Activated CD4-positive, alpha-beta memory T cell treated with anti-CD3 and anti-CD28 coated beads, Interleukin-2, amount 10 ng/mL, durations not matched to agents 7 days and 5 days (primary cell): ENCODE measurements at places on chromosomes 4 and X. TPM values are rescaled to one million over a fixed set of nuclear protein-coding genes. Genes with fewer than 3 reads are reported as not detected.

- no peaks in the 10 kb centered on the region for H3K27me3 ChIP-seq
- H3K36me3 ChIP-seq: no peaks in the 10 kb centered on the region
- H3K27ac ChIP-seq: no peak overlapping the region
- no peak for DNase-seq
These were observed 141.1 kb upstream of the NDST3 start for GRCh38 chr4:117893207-117893606.

DNA sequence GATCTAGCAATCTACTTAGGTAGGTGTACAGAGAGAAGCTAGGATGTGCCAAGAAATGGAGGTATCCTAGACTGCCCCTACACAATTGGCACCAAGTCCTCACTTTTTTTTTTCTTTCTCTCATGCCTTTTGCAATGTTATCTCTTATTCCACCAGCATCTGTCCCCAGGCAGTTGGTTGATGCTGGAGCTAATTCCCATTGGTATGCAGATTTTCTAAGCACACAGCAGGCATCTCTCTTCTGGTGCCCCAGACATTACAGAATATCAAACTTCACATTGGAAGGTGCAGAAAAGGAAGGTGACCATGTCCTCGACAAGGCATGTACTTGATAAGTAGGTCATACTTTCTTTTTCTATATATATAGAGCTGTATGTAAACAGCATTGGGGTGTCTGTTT, 21.6 kb downstream of the LUZP4 start:
- no peak for DNase-seq
- no peaks in the 10 kb centered on the region for H3K4me1 ChIP-seq
- H3K4me3 ChIP-seq: no peak overlapping the region
- no peaks in the 10 kb centered on the region for H3K36me3 ChIP-seq

NXF2B gene
- total RNA-seq: not detected

- H3K4me3 ChIP-seq: peak within 1 kb of the TSS; percentile 69
- peak; percentile 67 for DNase-seq
- peaks cover 22% of the 10 kb centered on the region for H3K4me1 ChIP-seq
- peak within 1 kb of the TSS; percentile 92 for H3K27ac ChIP-seq
- no peaks in the 10 kb centered on the region for H3K27me3 ChIP-seq
These were observed at the start of gene SULT1B1 for GRCh38 chr4:69760455-69760854. Gene SULT1B1 (minus strand): TSS chr4:69760620. CDS start chr4:69755217, 5,403 bp downstream.

CT45A3 gene
- not detected for total RNA-seq

DNA sequence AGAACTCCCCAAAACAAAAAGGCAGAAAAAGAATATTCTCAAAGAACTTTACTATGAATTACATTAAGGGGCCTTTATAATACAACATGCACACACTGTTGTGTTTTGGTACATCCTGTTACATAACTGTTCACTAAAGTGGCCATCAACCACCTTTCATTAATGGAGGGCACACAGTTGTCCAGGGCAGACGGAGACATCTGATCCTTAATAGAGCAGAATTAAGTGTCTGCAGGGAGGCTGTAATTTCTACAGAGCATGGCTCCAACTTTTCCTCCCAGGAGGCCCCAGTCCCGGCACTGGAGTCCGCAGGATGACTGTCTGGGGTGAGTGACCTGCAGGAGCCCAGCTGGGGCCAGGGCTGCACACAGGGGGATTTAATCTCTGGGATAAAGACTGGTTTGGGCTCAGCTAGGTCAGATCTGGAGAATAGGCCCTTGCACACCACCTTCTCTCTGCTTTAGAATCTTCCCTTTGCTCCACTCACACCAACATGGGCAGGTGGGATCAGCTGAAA, 233.4 kb downstream of the MAML3 start:
- no peaks in the 10 kb centered on the region for H3K4me1 ChIP-seq
- H3K27ac ChIP-seq: no peak overlapping the region
- H3K36me3 ChIP-seq: no peaks in the 10 kb centered on the region
- peaks cover 42% of the 10 kb centered on the region for H3K27me3 ChIP-seq

IDUA gene
- 18.8 TPM for total RNA-seq

ADAMTS3 gene
- not detected for total RNA-seq

- H3K4me3 ChIP-seq: no peak overlapping the region
- H3K27ac ChIP-seq: no peak overlapping the region
- H3K4me1 ChIP-seq: no peaks in the 10 kb centered on the region
- no peak for DNase-seq
These were observed 84.5 kb downstream of the HPGD start for GRCh38 chr4:174437749-174438148.

CENPVL2 gene
- not detected for total RNA-seq

DNA sequence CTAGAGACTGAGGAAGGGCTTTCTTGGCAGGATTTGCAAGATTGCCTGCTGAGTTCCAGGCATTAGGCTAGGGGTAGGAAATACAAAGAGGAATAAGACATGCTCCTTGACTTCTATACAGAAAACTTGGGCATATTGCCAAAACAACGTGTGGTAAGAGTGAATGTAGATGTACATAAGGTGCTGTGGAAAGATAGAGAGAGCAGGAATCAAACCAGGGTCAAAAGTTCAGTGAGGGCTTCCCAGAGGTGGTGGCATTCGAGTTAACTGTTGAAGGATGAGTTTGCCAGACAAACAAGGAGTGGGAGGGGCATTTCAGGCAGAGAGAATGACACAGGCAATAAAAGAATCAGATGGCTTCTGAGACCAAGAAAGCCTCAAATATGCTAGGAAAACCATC, 187.9 kb downstream of the KDR start:
- no peak for DNase-seq
- no peak overlapping the region for H3K27ac ChIP-seq
- H3K4me3 ChIP-seq: no peak overlapping the region
- H3K4me1 ChIP-seq: peaks cover 16% of the 10 kb centered on the region
- no peaks in the 10 kb centered on the region for H3K27me3 ChIP-seq

HMGN5 gene
- total RNA-seq: 5.8 TPM

GRCh38 chr4:8477095-8477635, 36.6 kb downstream of the TRMT44 start:
- H3K27me3 ChIP-seq: no peaks in the 10 kb centered on the region
- H3K4me3 ChIP-seq: no peak overlapping the region
- no peaks in the 10 kb centered on the region for H3K36me3 ChIP-seq
- DNase-seq: no peak
- peaks cover 4% of the 10 kb centered on the region for H3K4me1 ChIP-seq
- peak overlapping the region; percentile 21 for H3K27ac ChIP-seq

DNA sequence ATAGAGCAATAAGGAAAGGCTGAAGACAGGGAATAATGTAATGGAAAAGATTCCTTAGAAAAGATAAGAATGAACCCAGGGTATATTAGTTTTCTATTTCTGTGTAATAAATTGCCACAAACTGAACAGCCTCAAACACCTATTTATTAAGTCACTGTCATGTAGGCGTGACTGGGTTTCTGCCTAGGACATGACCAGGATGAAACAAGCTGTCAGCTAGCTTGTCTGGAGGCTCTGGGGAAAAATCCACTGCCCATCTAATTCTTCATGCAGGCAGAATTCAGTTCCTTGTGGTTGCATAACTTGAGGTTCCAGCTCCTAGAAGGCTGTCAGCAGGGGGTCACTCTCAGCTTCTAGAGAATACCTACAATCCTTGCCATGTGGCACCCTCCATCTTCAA, 277.7 kb downstream of the TMA16 start:
- no peak overlapping the region for H3K27ac ChIP-seq
- H3K4me1 ChIP-seq: no peaks in the 10 kb centered on the region
- H3K4me3 ChIP-seq: no peak overlapping the region
- H3K27me3 ChIP-seq: no peaks in the 10 kb centered on the region

GRCh38 chr4:175559526-175559925, 252.5 kb downstream of the GPM6A start:
- no peak for DNase-seq
- H3K27ac ChIP-seq: no peak overlapping the region
- H3K4me1 ChIP-seq: no peaks in the 10 kb centered on the region
- no peaks in the 10 kb centered on the region for H3K36me3 ChIP-seq

- no peaks in the 10 kb centered on the region for H3K36me3 ChIP-seq
- no peak for DNase-seq
- H3K4me3 ChIP-seq: no peak overlapping the region
- H3K27me3 ChIP-seq: no peaks in the 10 kb centered on the region
These were observed 1055.5 kb downstream of the PCDH18 start for GRCh38 chr4:136476753-136477152.

DNA sequence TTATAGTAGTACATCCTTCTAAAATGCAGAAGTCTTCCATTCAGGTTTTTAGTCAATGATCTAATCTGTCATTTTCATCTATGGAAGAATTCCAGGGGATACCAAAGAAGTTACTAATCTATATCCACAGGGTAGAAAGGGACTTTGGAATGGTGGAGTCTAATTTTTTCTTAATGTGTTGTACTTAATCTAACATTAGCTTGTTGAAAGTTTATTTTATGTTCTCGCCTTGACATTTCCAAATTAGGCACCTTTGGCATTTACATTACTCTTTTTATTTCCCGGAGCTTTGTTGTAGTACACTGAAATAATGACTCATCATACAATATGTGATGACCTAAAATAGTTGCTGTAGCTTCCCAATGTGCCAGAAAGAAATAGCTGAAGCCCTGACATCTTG, 91.5 kb downstream of the HTR2C start:
- H3K36me3 ChIP-seq: no peaks in the 10 kb centered on the region
- no peaks in the 10 kb centered on the region for H3K4me1 ChIP-seq
- no peak for DNase-seq
- no peak overlapping the region for H3K4me3 ChIP-seq
- no peaks in the 10 kb centered on the region for H3K27me3 ChIP-seq

GRCh38 chrX:118772051-118772450, 44.6 kb downstream of the IL13RA1 start:
- H3K36me3 ChIP-seq: no peaks in the 10 kb centered on the region
- H3K4me3 ChIP-seq: no peak overlapping the region
- no peak overlapping the region for H3K27ac ChIP-seq
- no peaks in the 10 kb centered on the region for H3K4me1 ChIP-seq
- H3K27me3 ChIP-seq: peaks cover 11% of the 10 kb centered on the region

- no peak for DNase-seq
- peaks cover 59% of the 10 kb centered on the region for H3K36me3 ChIP-seq
- no peak overlapping the region for H3K4me3 ChIP-seq
- no peak overlapping the region for H3K27ac ChIP-seq
- peaks cover 19% of the 10 kb centered on the region for H3K4me1 ChIP-seq
- H3K27me3 ChIP-seq: no peaks in the 10 kb centered on the region
These were observed 26.5 kb downstream of the BOD1L1 start for GRCh38 chr4:13601048-13601447.

DNA sequence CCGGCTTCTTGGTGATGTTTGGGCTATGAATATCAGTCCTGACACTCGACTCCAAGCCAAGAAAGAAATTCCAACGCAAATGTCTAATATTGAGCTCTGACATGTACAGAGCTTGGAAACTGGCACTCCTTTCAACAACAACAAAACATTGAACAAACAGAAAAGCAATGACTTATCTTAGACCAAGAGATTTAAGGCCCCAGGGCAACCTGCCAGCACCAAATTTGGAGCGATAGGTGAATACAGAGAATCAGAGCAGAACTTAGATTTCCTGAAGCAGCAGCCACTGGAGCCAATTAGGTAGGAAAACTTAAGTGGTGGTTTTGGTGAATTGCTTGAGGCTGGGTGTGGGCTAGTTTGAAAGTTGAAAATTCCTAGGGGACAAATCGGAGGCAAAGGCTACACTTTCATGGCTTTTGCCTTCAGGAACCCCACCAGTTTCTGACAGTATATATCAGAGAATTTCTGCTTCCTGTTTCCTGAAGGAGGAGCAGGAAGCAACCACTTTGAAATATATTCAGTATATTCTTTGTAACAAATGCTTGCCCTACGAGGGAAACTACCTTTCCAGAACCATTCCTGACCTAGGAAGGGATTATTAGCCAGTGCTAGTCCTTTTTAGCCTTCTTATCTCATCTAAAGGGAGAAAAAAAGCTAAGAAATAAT, 10.1 kb upstream of the FMR1 start:
- no peak overlapping the region for H3K27ac ChIP-seq
- no peaks in the 10 kb centered on the region for H3K36me3 ChIP-seq
- H3K4me3 ChIP-seq: no peak overlapping the region
- H3K27me3 ChIP-seq: no peaks in the 10 kb centered on the region
- no peak for DNase-seq
- H3K4me1 ChIP-seq: peaks cover 4% of the 10 kb centered on the region

DNA sequence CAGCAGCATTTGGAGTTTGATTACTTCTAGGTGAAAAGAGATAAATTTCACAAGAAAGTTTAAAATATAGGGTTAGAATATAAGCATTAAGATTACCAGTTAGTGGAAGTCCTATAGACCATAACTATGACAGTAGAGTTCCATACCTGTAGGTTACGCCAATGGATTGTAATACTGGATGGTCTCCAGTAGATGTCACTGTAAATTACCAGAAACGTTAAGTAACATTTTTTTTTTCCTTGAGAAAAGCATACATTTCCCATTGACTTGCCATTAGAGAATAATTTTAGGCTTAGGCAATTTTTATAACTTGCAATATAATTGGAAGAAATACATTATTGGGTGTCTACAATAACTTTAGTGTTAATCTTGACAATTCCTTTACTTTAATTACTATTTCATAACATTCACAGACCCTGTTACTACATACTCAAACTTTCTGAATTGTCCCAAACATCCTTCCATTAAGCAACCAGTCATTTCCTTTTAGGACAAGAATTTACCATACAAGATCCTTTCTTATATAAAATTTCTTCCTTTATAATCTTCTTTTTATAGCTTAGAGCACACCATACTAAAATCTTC, 304.1 kb upstream of the TECRL start:
- H3K4me3 ChIP-seq: no peak overlapping the region
- H3K4me1 ChIP-seq: no peaks in the 10 kb centered on the region
- H3K27ac ChIP-seq: no peak overlapping the region
- no peak for DNase-seq
- no peaks in the 10 kb centered on the region for H3K36me3 ChIP-seq

TCEAL7 gene
- total RNA-seq: not detected

GRCh38 chrX:28997706-28998463, 410.6 kb downstream of the IL1RAPL1 start:
- no peak overlapping the region for H3K27ac ChIP-seq
- no peaks in the 10 kb centered on the region for H3K36me3 ChIP-seq
- H3K4me1 ChIP-seq: no peaks in the 10 kb centered on the region

DNA sequence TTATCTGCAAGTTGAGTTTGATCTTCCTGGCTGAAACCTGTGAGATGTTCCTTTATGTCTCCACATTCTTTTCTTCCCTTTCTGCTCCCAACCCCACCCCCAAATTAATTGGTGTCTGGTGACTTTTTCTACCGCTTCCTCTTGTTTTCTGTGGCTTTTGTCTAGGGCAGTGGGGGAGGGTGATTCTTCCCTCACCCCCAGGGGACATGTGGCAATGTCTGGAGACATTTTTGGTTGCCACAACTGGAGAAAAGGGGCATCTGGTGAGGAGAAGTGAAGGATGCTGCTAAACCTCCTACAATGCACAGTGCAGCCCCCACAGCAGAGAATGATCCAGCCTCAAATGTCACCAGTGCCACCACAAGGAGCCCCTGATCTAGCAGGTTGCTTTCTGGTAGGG, 152.9 kb downstream of the NHS start:
- no peaks in the 10 kb centered on the region for H3K4me1 ChIP-seq
- no peaks in the 10 kb centered on the region for H3K27me3 ChIP-seq
- no peaks in the 10 kb centered on the region for H3K36me3 ChIP-seq
- no peak overlapping the region for H3K27ac ChIP-seq
- no peak overlapping the region for H3K4me3 ChIP-seq

GRCh38 chr4:154471032-154471431, 20.6 kb downstream of the DCHS2 start:
- no peaks in the 10 kb centered on the region for H3K36me3 ChIP-seq
- H3K27me3 ChIP-seq: peaks cover 27% of the 10 kb centered on the region
- no peaks in the 10 kb centered on the region for H3K4me1 ChIP-seq
- DNase-seq: no peak
- H3K4me3 ChIP-seq: no peak overlapping the region
